ENCODE measurements at places on chromosomes 1 and 21.

GRCh38 chr21:33434770-33435360 is 31.7 kb downstream of the IFNGR2 start:
- DNase-seq: no peak

GRCh38 chr21:28793043-28793442 is 199.6 kb downstream of the LTN1 start:
- DNase-seq: peak; percentile 21

DNA sequence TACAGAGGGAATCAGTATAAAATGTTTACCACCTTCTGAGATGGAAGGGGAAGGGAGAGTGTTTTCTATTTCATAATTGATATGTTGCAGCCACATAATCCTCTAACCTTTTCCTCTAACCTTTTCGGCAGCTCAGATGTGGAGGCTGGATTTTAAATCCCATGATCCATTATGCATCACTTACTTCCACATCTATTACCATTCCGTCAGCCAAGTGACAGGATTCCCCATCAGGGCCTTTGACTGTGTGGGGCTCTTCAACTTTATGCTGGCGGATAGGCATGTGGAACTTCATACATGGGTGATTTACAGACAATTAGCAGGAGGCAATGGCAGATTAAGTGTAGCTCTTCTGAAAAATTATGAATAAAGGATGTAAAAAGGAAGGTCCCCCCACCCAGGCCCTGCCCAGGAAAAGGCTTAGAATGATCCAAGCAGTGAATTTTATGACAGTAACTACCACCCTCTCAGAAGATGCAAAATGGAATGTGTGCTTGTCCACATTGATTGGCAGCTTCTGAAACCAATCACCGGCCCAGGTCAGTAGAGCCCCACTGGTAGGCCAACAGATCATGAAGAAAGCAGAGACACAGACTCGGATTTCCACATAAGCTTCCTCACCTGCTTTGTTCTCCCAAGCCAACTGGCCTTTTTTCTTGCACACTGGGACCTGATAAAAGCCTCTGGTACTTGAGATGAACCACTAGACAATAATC is 147.0 kb downstream of the ST6GALNAC5 start:
- DNase-seq: no peak

DNA sequence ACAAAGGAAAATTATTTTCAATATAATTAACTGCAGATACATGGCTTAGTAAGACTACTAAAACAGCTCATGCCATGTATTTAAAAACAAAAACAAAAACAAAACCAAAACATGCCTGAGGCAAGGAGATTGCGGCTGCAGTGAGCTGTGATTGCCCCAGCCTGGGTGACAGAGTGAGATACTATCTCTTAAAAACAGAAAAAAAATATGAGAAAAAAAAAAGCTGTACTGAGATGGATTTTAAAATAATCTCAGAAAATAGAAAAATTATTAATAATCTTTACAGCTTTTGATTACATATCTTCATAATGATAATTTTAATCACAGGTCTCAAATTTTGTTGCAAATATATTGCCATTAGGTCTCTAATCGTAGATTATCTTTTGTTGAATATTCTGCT is 24.0 kb upstream of the LIN9 start:
- DNase-seq: no peak

- DNase-seq: no peak
These were observed 54.4 kb upstream of the TINAGL1 start for GRCh38 chr1:31521761-31522555.

GRCh38 chr1:151990856-151991198 is 2.8 kb downstream of the S100A10 start:
- DNase-seq: no peak

- no peak for DNase-seq
These were observed 216.1 kb downstream of the NPHP4 start for GRCh38 chr1:5776035-5776550.

DNA sequence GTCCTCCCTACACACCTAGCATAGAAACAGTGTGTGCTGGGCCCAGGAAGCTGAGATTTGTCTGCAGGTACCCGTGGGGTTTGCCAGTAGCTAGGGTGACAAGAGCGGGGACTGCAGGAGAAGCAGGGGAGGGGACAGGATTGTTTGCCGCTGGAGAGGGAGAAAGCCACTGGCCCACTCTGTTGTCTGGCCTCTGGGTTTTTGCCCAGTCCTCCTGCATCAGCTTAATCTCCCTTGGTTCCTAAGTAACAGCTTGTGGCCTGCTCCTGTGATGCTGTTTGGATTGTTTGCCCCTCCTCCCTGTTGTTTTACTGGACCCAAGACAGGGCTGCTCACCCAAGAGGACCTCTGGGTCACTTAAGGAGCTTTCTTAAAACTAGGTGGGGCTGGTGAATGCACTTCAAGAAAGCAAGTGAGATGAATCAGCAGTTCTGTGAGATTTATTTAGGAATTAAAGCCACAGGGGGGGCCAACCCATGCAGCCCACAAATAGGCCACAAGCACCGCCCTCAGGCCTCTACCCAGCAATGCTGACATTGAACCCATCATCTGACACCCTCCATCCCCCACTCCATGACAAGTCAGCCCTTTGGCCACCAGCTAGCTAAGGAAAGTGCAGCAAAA is 142.8 kb downstream of the ZZZ3 start:
- DNase-seq: peak; percentile 42

DNA sequence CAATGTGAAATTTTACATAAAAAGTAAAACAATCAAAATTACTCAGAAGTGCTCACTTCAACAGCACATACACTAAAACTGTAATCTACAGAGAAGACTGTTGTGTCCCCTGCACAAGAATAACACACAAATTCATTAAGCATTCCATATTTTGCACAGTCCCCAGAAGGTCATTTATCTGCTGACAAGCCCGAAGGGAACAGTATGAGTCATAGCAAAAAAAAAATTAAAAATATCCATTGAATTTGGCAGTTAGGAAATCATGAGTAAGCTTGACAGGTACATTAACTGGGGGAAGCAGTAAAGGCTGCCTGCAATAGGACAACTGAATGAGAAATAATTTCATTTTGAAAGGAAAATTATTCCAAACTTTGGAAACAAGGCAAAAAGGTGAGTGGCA is 3.3 kb upstream of the CACYBP start:
- no peak for DNase-seq

DNA sequence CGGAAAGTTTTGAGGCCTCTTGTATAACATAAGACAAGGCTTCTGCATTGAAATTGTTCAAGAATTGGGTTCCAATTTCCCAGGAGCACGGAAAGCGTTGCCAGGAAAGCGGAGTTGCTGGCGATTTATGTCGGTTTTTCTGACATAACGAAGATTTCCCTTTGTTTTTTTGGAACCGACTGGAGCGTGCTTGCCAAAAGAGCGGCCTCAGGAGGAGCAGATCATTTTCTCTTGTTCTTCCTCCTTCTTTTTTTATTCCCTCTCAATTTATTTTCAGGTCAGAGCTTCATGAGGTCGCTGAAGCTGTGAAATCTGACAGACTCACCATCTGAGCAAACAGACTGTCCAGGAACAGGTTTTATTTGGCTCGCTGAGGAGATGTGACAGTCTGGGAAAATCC is 275.5 kb downstream of the CAMTA1 start:
- DNase-seq: no peak

DNA sequence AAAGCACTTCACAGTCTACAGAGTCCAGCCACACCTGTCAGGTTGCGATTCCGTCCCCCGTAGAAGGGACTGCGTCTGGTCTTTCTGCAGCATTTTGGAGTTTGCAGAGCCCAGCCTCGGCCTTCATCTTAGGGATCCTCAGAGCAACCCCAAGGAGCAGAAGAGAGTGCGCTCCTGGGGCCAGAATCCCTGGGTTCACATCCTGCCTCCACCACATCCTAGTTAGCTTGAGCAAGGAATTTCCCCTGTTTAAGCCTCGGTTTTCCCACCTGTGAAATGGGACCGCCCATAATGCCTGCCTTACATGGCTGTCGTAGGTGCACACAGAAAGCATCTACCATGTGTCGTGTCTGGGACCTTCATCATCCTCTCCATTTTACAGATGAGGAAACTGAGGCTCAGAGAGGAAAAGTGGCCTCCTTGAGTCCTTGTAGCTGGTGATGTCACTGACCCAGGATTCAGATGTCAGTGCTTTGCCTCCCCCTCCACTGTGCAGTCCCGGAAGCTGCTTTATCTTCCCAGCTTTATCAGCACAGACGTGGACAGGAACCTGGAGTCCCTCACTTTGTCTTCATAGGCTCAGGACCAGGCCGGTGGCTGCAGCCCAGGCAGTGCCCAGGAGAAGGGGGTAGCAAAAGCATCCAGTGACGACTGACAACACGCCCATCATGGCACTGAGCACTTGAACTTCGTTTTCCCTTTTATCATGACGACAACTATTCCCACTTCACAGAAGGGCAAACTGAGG is 438.5 kb downstream of the MATN1 start:
- DNase-seq: no peak

GRCh38 chr1:244280859-244281258 is 170.8 kb downstream of the ADSS2 start:
- DNase-seq: no peak

- DNase-seq: no peak
These were observed 881.5 kb downstream of the BRINP3 start for GRCh38 chr1:189596197-189596596.

- DNase-seq: no peak
These were observed 67.2 kb downstream of the SCCPDH start for GRCh38 chr1:246791303-246791918.

DNA sequence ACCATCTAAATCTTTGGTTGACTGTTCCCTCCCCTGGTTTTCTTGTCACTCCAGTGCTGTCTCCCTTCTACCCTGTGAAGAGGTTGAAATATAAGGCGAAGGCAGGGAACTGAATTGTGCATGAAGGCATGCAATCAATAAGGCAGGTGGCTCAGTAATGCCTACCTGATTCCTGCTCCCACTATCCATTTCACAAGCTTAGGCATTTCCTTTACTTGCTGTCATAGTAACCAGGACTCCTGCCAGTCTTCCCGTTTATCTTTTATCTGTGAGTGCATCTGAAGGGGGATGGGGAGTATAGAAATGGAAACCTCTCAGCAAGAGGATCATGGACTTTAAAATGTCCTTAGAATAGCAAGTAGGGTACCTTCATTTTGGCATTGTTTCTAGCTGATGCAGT is 40.5 kb downstream of the MRPS6 start:
- DNase-seq: no peak

GRCh38 chr1:243433737-243434370 is 178.0 kb downstream of the SDCCAG8 start:
- DNase-seq: no peak

- no peak for DNase-seq
These were observed 2.9 kb downstream of the TAF1A start for GRCh38 chr1:222586842-222587241.

GRCh38 chr1:184030433-184031091 is 7.0 kb downstream of the COLGALT2 start:
- no peak for DNase-seq

DNA sequence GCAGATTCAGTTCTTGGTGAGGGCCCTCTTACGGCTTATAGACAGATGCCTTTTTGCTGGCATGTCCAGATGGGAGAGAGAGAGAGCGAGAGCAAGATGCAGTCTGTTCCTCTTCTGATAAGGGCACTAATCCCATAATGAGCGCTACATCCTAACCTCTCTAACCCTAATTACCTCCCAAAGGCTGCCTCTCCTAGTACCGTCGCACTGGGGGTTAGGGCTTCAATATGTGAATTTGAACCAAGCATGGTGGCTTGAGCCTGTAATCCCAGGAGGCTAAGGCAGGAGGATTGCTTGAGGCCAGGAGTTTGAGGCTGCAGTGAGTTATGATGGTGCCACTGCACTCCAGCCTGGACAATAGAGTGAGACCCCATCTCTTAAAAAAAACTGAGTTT is 10.5 kb upstream of the SDE2 start:
- no peak for DNase-seq

DNA sequence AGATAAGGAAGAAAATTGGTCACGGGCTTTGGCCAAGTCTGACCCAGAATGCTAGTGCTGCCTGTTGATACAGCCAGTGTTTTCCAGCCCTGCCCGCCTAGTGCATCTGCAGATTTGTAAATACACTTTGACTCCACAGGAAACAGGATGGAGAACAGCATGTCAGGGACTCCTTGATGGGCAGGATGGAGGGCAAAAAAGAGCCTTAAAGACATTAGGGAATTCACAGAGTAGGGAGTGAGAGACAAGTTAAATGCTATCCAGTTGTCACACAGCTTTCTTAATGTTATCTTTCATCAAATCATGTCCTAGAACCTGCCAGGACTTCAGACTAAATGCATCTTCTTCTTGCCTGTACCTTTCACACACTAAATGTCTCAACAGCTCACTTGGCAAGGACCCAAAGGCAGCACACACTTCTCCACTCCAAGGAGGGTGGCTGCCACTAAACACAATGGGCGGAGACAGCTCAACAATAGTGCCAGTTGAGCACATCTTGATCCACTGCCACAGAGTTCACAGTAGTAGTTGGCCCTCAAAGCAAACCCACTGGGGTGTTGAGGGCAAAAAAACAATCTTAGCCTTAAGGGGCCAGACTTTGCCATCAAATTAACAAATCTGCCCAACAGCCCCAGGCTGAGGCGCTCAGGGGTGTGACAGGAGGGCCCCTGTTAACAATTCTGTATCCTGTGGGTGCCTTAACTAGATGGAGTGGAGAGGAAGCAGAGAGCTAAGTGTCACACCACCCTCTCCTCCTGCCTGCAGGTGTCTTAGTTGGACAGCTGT is 2.7 kb downstream of the HIVEP3 start:
- DNase-seq: no peak

DNA sequence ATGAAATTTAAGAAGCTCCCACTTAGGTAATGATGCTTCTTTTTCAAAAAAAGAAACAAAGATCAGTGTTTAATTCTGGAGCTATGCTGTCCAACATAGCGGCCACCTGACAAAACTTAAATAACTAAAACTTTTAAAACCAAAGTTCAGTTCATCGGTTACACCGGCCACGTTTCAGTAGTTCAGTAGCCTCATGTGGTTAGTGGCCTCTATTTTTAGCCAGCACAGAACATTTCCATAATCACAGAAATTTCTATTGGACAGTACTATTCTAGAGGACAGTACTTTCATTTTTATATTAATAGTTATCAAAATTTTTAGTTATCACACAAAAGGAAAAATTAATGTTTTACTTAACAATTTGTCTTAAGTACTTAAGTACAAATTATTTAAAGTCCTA is 141.0 kb downstream of the USP25 start:
- no peak for DNase-seq

GRCh38 chr1:221084681-221085080 is 205.4 kb downstream of the HLX start:
- no peak for DNase-seq

DNA sequence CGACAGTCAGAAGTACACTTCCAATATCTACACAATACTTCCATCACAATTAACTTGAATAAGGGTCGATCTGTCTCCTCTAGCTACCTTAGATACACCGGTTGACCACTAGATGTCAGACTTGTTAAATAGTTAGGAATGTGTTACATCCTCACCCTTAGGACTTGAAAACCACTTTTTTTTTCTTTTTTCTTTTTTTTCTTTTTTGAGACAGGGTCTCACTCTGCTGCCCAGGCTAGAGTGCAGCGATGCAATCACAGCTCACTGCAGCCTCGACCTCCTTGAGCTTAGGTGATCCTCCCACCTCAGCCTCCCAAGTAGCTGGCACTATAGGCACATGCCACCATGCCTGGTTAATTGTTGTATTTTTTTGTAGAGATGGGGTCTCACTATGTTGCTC is 120.4 kb upstream of the GREM2 start:
- peak; percentile 78 for DNase-seq
